ENCODE measurements at places on chromosomes 3 and 15.

- DNase-seq: peak; percentile 72
Measured at GRCh38 chr15:81296673-81297072, 27.3 kb downstream of the STARD5 start.

DNA sequence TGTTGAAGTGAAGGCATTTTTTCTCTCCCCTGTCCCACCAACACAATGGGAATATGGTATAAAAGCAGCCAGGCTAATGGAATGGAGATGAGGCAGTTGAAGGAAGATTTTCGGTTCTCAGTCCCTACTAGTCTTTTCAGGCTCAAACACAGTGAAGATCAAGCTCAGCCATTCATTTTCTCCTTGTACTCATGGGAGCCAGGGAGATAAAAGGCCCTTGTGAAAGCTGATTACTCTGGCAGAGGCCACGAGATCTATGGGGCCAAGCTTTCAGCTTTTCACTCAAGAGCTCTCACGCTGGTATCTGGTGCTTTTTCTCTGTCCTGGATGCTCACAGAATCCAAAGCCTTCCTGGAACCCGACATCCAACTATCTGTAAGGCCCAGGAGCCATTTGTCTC lies 14.5 kb upstream of the FAN1 start:
- no peak for DNase-seq

DNA sequence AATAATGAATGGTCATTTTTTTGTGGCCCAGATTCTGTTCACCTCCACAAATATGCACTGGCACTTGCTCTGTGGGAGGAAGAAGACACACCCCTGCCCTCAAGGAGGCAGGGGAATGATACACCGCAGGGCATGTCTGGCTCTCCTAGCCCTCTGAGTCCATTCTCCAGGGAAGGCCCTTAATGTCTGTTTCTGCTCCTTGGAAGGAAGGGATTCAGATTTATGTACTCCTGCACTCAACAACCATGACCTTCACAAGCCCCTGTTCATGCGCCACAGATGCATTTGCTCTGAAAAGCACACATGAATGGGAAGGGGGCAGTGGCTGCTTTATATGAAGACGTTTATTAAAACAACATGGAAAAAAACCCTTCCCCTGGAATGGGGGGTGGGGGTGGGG lies 333.8 kb downstream of the EPHB1 start:
- DNase-seq: no peak

- no peak for DNase-seq
Measured at GRCh38 chr3:186464424-186465093, 79.6 kb downstream of the CRYGS start.

DNA sequence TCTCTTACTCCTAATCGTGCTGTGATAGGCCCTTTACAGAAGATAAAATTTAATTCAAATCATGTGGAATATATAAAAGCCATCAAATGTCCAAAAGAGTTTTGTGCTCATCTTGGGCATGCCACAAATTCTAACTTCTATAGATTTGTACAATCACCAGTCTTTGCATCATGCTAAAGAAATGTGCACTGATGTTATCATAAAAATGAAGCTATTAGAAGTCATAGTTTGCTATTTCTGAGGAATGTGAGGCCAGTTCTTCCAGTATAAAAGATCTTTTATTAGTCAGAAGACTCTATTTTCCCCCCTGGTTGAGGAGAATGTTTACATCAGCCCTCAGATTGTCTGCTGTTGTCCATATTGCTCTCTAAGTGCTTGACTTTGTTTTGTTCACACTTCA lies 2.1 kb upstream of the ANXA2 start:
- DNase-seq: no peak

- no peak for DNase-seq
Measured at GRCh38 chr3:17724948-17725347, 17.5 kb downstream of the TBC1D5 start.

DNA sequence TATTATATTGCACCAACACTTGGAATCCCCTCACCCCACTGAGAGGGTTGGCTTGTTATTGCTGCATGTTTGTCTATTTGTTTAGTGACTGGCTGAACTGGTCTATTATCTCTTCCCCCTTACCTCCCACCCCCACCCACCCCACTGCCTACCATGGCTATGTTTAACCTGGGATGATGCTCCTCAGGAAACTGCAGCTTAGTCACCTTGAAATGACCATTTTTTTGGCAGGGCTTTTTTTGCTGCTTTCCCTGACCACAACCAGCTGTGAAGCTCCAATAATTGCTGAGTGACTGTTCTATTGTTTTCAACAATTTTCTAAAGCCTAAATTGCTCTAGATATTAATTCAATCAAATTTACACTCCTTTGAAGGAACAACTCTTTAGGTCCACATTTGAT lies 137.9 kb upstream of the CADM2 start:
- DNase-seq: no peak

GRCh38 chr3:124227150-124227630 lies 235.3 kb upstream of the ROPN1 start:
- DNase-seq: no peak

DNA sequence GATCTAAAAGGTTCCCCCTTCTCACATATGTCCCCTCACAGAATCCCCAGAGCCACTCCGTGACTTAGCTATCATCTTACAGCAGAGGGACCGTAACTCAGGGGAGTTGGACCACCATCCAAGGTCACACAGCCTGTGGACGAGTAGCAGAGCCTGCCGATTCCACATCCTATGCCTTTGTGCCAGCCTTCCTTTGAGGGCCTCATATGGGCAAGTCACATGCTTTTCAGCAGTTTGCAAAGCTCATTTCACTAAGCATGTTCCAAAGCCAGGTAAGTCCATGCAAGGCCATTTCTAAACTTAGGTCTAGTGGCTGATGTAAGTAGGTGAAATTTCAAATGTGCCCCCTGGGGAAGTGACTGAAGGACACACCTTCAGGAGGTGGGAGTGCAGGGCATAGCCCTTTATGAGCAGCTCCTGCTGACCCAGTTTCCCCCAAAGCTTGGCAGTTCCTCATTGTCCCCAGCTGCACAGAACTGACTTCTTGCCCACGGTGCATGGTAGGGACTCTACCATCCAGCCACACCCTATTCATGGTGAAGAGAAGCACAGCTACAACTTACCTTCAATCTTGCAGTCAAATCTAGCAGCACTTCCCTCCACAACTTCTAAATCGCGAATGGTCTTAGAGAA lies 33.3 kb upstream of the HACD2 start:
- DNase-seq: no peak

- no peak for DNase-seq
Measured at GRCh38 chr15:78641749-78642275, 802 bp upstream of the CHRNB4 start.

- DNase-seq: no peak
Measured at GRCh38 chr3:107629566-107629965, 106.8 kb downstream of the BBX start.

DNA sequence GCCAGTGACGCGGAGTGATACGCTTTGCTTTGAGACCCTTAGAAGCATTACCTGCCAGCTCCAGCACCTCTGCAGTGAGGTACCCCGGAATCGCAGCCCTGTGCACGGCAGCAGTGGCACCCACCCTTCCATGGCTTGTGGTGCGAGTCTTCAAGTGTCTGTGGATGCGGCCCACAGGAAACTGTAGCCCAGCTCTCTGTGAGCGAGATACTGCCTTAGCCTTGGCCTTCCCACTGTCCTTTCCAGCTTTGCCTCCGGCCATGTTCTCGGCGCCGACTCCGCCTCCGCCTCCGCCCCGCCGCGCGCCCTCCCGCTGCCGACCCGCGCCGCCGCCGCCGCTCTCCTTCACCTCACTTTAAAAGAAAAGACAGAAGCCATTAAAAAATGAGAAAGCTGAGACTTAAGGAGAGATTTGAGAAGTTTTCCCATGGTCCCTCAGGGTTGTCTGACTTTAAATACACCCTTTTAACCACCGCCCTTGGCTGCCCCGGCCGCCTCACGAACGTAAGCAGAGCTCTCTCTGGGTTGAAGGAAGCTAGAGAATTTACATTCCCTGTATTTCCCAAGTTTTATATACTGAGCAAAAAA lies 78.5 kb upstream of the FAM174B start:
- no peak for DNase-seq

GRCh38 chr15:79065361-79065705 lies 25.2 kb downstream of the RASGRF1 start:
- no peak for DNase-seq

DNA sequence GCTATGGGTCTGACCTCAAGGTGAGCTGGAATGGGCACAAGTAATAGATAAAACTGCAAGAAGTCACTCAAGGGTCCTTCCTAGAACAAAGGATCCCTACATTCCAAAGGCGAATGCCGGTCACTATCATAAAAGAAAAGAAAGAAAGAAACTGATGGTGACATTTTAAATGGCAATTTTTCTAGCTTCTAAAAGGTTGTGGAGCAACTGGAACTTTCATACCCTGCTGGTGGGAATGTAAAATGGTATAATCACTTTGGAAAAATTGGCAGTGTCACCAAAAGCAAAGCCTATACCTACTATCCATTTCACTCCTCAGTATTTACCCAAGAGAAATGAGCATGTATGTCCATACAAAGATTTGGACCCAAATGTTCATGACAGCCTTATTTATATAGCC lies 4.2 kb downstream of the CCRL2 start:
- DNase-seq: no peak

GRCh38 chr15:62927196-62927595 lies 115.4 kb upstream of the TPM1 start:
- no peak for DNase-seq

DNA sequence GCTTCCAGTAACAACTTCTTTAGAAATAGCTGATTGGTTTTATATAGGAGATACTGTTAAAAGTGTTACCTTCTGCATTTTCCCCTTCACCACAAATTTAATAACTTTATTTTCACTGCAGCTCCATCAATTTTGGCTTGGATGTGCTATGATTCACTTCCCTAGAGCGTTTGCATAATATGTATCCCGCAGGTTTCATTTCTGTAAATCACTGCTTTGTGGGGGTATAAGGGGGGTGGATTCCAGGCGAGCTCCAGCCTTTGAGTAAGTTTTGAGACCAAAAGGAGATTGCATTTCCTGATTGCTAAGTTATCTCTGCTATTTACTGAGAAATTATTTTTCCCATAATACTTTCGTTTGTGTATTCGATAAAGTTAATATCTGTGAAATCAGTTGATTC lies 232.6 kb downstream of the TBL1XR1 start:
- no peak for DNase-seq

DNA sequence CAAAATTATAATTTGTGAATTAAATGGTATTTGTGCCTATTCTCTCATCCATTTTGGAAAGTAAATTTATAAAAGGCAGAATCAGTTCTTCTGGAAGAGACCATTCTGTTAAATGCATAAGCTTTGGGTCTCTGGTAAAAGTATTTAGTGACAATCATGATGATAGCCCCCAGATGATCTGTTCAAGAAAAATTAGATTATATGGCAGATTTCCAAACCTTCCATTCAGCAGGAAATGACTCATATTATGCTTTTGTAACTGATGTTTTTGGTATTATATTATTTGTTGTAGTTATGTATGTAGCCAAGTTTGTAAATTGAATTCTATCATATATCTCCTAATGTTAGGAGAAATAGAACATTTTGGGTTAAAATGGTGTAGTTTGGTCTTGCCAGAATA lies 340.8 kb upstream of the DPH6 start:
- no peak for DNase-seq

GRCh38 chr3:34075975-34076374 lies 277.5 kb downstream of the PDCD6IP start:
- no peak for DNase-seq

GRCh38 chr3:132854856-132855535 lies 132.8 kb upstream of the NPHP3 start:
- no peak for DNase-seq

DNA sequence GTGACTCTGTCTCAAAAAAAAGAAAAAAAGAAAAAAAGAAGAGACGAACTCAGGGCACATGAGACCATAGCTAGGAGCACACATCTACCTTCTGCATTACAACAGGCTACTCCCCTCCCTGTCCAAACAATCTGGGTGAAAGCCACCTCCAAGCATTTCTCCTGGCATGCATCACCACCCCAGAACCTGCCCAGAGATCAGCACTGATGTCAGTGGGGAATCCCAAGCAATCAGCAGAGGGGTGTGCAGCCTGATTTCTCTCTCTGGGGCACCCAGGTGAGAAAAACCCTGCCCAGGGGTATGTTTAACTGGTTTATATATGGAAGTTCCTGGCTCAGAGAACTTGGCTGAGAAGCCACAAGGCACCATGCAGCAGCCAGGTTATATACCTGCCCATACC lies 59.4 kb downstream of the CDC25A start:
- no peak for DNase-seq

- no peak for DNase-seq
Measured at GRCh38 chr15:50744601-50745000, 20.9 kb downstream of the SPPL2A start.

DNA sequence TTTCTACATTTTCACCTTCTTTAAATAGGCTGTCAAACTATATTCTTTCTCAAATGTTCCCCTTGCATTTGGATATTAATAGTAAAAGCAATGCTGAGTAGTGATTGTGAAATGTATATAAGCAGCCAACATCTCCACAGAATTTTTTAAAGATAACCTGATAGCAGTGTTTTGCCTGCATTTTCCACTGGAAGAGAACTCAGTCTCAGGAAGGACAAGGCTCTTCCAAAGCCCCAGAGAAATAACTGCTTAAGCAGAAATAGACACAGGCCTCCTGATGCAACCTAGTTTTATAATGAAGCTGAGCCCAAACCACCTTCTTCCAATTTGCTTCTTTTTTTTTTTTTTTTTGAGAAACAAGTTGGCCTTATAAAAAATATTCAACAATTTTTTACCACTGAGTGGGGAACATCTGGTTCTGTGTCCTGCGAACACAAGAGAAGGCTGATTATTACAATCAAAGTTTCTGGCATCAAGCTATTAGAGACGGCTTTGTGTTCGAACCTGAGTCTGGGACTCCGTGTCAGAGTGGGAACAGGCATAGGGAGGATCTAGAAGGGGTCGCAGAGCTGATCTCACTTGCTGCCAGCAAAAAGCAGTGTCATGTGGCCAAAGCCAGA lies 332.5 kb upstream of the TBL1XR1 start:
- DNase-seq: no peak

GRCh38 chr15:51198701-51199232 lies 104.1 kb upstream of the TNFAIP8L3 start:
- DNase-seq: no peak

GRCh38 chr3:187717572-187717971 lies 15.2 kb upstream of the RTP2 start:
- DNase-seq: no peak

- no peak for DNase-seq
Measured at GRCh38 chr15:101288905-101289513, 6.0 kb downstream of the SNRPA1 start.

DNA sequence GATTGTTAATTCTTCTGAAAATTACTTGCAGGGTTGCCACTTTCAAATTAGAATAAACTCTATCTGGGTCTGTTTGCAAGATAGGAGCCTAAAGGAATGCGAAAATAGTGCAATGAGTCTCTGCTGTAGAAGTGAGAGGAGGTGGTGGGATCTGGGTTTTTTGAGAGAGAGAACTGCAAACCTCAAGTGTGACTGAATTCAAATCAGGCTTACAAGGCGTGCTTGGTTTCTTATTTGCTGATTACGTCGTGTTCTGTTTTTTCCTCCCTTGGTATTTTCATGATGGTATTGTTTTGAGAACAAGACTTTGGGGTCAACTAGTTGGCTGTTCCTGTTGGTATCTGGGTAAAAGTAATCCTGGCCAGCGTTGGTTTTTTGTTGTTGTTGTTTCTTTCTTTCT lies 490.9 kb upstream of the CFAP20DC start:
- no peak for DNase-seq

GRCh38 chr3:99545941-99546580 lies 92.3 kb upstream of the COL8A1 start:
- no peak for DNase-seq

GRCh38 chr3:172591876-172592771 lies 68.9 kb upstream of the TNFSF10 start:
- peak; percentile 87 for DNase-seq

- no peak for DNase-seq
Measured at GRCh38 chr15:57229051-57229450, 147.3 kb upstream of the CGNL1 start.

Data from activated naive CD4-positive, alpha-beta T cell treated with Interleukin-2 at 50 U/mL for 16 hours (primary cell).